ENCODE measurements at places on chromosomes 12 and 14. TPM values are rescaled to one million over a fixed set of nuclear protein-coding genes. Genes with fewer than 3 reads are reported as not detected.
A peak's percentile ranks its signal among the peaks of the same experiment; 100 is the strongest.

- DNase-seq, result no peak
Measured at GRCh38 chr14:91893669-91894068, 26.3 kb upstream of the TC2N start.

- no peak for DNase-seq
Measured at GRCh38 chr12:27644158-27644845, 51.9 kb upstream of the REP15 start.

- no peak for DNase-seq
Measured at GRCh38 chr12:124738636-124739467, 124.8 kb downstream of the SCARB1 start.

- no peak for DNase-seq
Measured at GRCh38 chr14:38074081-38074480, 133.6 kb upstream of the SSTR1 start.

DNA sequence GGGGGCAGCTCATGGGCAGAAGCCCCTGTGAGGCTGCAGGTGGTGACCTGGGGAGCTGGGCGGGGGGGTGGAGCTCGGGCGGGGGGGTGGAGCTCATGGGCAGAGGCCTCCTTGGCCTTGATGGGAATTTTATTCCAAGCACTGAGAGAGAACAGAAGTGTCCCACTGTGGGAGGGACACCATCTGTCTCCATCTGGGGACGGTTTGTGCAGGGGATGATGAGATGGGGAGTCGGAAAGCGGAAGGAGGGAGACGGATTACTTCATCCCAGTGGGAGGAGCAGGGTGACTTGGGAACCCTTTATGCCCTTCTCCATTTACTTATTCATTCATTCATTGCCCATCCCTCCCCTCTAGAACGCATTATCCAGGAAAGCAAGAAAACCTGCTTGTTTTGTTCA is 304.7 kb downstream of the ADGRD1 start:
- no peak for DNase-seq

DNA sequence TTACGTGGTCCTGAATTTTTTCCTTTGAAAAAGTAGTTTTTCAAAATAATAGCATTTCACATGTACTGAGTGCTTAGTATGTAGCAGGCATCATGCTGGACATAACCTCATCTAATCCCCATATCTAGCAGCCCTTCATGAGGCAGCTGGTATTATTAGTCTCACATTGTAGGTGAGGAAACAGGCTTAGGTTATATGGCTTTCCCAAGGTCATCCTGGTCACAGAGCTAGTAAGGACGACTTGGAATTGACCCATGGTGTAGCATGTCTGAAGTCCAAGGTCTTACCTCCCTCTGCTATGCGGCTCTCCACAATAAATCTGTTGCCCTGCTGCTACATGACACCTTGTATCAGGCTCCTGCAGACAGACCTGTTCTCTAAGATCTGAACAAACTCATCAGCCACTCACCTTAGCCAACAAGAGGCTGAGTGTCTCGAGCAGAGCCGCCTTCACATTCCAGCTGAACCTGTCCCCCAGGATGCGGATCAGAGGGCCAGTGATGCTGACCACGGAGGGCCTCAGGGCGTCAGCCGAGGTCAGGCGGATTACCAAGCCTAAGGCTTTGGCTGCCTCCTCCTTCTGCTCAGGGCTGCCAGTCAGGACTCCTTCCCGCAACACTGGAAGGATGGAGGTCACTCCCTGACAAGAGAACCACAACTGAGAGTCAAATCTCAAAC is 19.7 kb upstream of the RAB35 start:
- no peak for DNase-seq

- DNase-seq, result no peak
Measured at GRCh38 chr14:76067536-76067935, 82.0 kb downstream of the IFT43 start.

DNA sequence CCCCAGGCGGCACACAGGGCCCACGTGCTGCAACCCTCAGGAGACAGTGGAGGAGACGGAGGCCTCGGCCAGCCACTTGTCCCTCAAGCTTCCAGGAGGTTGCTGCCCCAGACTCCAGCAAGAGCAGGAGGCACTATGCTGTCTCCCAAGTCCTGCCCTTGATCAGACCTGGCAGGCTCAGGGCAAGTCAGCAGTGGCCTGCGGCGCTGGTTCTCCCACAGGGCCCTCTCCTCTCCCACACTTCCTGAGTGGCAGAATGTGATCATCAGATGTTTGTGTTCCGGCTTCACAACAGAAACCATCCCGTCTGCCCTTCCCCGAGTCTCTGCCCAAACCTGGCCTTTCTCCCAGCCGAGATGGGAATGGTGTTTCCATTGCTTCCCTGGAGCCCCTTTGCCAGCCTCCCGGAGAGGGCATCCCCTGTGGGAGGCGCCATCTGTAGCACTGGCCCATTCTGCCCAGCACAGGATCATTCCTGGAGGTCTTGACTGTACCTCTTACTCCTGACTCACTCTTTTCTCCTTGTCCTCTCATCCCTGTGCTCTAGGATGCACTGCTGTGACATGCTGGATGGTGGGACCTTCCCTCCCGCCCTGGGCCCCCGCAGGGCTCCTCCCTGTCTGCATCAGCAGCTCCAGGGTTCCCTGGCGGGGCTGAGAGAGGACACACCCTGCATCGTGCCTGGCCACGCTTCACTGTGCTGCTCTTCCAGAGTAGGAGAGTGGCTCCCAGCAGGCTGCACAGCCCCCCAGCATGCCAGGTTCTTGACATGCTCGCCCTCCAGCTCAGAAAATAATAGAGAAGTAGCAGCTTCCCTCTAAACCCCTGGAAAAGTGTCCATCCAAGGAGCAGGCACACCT is 114.7 kb upstream of the FKBP4 start:
- no peak for DNase-seq

GRCh38 chr12:80264891-80265290 is 165.6 kb downstream of the OTOGL start:
- no peak for DNase-seq

- DNase-seq, result no peak
Measured at GRCh38 chr12:52438305-52439301, 4.4 kb upstream of the KRT75 start.

GRCh38 chr12:79522257-79522988 is 168.3 kb downstream of the PAWR start:
- no peak for DNase-seq

- DNase-seq, result no peak
Measured at GRCh38 chr14:77033622-77034589, 5.4 kb upstream of the IRF2BPL start.

DNA sequence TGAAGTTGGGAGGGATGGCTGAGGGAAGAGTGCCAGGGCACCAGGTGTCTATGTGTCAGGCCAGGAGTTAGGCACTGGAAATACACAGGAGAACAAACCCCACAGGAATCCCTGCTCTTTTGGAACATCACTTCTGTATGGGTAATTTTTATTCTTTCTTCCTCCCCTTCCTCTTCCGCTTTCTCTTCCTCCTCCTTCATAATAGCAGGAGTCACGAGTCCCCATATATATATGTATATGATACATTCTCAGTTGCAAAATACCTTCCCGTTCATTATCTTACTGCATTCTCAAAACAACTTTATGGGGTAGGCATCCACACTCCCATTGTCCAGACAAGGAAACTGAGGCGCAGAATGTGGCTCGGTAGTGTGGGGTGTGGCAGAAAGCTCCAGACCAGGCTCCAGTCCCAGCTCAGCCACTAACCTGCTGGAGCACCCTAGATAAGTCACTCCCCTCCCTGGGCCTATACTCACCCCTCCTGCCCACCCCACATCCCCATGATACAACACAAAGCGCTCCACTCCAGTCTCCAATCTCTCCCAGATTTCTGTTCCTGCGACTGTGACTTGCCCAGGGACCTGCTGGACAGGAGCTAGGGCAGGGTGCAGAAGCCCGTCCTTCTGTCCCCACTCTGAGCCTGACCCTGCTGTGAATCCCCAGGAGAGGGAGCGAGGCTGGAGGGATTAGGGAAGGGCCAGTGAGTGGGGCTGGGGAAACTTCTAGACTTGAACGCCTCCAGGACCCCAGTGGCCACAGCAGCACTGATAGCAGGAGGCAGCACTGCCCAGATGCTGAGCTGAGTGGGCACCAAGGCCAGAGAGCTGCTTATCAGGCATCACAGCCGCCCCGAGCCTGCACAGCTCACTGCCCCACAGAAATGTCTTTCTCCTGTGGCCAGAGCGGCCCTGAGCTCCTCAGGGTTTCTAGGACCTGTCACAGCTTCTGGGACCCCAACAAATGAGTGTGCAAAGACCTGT is 1.4 kb upstream of the AQP2 start:
- no peak for DNase-seq

GRCh38 chr12:32107359-32108267 is 966 bp downstream of the BICD1 start:
- peak; percentile 38 for DNase-seq

DNA sequence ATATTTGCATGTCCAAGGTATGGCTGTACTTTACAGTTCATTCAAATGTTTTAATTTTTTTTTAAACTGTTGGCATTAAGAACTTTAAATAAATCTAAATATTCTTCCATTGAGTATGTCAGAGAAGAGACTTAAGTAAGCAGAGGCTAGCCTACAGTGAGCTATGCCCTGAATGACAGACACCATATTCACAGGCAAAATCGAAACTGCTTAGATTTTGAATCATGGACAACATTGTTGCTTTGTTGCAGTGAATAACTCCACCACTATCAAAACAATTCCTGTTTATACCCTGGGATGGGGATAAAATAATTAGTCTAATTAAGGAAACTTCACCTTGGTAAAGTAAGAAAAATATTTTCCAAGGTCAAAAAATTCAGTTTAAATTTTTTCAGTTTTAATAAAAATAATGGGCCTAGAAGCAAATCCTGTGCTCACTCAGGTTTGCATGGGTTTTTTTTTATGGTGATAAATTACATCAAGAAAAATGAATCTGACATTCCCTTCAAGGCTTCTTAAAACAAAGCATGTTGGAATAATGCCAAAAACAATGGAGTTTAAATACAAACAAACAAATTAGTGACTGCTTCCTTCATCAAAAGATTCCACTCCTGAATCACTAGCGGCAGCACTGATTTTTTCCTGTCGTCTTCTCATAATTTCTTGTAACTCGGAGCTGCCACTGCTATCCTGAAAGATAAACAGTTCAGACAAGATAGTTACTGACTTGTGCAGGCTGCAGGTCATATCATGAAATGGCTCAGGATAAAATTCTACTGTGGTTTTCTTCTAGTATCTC is 168.2 kb downstream of the EPS8 start:
- no peak for DNase-seq

DNA sequence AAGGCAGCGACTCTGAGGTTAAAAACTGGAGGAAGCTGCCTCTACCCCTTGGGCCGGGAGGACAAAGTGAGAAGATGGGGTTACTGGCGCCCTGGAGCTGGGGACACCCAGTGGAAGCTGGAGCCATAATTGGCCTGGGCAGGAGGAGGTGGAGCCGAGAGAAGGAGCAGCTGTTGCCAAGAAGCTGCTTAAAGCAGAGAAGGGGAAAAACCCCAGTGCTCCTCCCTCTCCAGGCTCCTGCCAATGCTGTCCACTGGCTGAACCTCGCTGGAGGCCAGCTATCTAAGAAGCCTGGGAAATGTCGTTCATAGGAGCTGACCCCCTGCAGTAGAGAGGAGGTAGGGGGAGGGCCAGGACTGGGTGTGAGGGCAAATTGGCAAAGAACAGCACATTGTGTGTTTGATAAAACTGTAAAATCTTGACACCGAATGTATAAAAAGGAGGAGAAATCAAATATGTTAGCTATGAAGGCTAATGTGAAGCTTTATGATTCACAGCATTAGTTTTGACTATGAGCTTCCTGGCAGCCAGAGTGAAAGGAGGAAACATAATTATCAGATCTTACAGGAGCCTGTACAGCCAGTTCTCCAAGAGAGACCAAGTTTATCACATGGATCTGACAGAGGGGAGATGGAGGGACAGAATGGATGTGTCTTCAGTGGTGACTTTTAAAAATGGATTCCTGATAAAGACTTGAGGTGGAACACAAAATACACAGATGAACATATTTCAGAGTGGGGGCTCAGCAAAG is 9.5 kb downstream of the HHIPL1 start:
- DNase-seq, result no peak

GRCh38 chr14:93113678-93114067 is 2.1 kb downstream of the ITPK1 start:
- DNase-seq, result no peak

GRCh38 chr12:109857715-109858114 is 22.6 kb downstream of the GLTP start:
- DNase-seq, result no peak

GRCh38 chr12:49327887-49328286 is 4.8 kb downstream of the TROAP start:
- DNase-seq, result no peak

GRCh38 chr12:26425587-26426260 is 230.4 kb downstream of the SSPN start:
- DNase-seq, result no peak

Gene PMCH
- 1.3 TPM for polyA plus RNA-seq

Gene PTPRB
- 19.2 TPM for polyA plus RNA-seq

Gene HVCN1
- polyA plus RNA-seq, result 9.5 TPM

Gene DEGS2
- 19.4 TPM for polyA plus RNA-seq

Gene RAD51B
- 11.8 TPM for polyA plus RNA-seq

Gene ASPG
- polyA plus RNA-seq, result 11.1 TPM

Gene CD4
- polyA plus RNA-seq, result 18.7 TPM

Gene BMP4
- polyA plus RNA-seq, result 48.8 TPM

Gene SLC38A4
- 28.0 TPM for polyA plus RNA-seq

Gene SLCO1B1
- polyA plus RNA-seq, result not detected

Gene COX8C
- polyA plus RNA-seq, result 0.46 TPM

Gene ACOT6
- polyA plus RNA-seq, result not detected

Gene SDR9C7
- polyA plus RNA-seq, result 0.27 TPM

Gene CACNA1C
- 17.5 TPM for polyA plus RNA-seq

Gene MYO1H
- polyA plus RNA-seq, result 0.92 TPM
